Liver (tissue), 10 donors: ENCODE measurements at places on chromosomes 7 and 10. TPM values are rescaled to one million over a fixed set of nuclear protein-coding genes. Genes with fewer than 3 reads are reported as not detected.

ACSM6 gene
- total RNA-seq: not detected

DNA sequence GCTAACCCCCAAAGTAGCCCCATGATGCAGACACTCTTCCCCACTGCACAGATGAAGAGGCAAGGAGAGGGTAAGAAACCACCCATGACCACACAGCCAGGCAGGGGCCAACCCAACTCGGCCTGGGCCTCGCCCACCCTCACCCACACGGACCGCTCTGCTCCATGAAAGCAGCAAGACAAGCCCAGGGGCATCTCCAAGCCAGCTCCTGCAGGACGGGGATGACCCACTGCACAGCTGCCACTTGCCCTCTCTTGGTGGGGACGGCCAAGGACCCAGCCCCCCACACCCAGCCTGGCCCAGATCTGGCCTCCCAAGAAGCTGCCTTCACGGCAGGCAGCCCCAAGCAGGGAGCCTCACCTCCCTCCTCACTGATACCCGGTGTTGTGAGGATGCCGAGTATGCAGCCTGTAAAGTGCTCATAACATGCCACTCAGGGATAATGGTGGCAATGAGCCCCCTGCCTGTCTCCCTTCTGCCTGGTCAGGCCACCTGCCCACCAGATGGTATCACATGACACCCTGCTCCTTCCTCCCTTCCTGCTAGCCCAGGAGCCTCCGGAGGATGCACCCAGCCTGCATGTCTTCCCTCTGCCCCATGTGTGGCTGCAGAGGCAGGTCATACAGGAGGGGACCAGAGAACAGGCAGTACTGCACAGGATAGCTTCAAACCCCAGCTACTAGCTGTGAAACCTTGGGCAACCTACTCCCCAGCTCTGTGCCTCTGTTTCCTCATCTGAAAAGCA lies 23.3 kb downstream of the OGDHL start:
- no peak for DNase-seq

DNA sequence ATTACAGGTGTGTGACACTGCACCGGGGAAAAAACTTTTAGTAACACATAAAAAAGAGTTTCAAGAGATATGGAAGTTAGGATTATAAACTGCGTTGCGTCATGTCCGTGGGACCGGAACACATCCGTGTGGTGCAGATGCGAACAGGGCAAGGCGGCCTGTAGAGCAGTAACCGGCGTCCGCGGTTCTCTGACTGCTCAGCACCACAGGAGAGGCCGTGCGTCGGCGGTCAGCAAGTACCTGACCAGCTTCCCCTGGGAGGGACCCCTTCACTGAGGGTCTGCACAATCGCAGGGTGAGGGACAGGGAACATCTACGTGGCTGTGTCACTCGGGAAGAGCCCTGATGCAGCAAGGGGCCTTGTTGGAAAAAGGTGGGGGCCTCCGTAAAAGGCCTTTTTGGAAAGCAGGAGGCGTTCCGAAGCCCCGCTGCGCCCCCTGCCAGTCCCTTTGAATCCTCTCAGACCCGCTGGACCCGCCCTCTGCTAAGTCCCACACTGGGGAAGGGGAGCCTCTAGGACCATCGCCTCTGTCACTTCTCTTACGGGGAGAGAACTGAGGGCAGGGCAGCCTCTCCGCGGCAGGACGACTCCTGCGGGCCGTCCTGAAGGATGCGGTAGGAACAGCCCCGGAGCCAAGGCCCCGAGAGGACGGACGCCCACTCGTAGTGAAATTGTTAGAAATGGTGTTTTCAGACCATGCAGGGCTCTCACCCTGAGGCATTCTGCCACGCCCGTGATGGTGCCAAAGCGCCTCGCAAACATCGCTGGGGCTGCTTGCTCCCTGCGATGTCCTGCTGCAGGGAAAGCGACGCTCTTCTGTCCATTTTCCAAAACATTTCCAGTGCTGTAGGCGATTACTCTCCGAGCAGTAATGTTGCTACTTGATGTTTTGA lies 771.6 kb upstream of the COBL start:
- DNase-seq: no peak

TRIM50 gene
- 0.14 TPM for total RNA-seq

DNA sequence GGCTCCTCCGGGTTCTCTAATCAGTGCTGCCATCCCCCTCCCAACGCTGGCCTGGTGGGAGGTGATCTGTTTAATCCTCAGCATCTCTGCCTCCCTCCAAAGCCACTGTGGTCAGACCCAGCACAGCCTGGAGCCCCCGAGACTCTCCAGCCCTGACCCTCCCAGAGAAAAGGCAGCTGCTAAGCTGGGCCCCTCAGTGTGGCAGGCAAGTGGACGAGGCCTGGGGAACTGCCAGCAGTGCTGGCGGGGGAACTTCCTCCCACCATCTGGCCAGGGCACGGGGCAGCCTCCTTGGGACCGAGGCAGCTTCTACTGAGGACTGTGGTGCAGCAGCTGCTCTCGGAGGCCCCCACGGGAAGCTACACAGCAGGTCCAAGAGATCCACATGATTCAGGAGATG lies 51.1 kb downstream of the DPYSL4 start:
- no peak for DNase-seq

OLAH gene
- 0.42 TPM for total RNA-seq

DNA sequence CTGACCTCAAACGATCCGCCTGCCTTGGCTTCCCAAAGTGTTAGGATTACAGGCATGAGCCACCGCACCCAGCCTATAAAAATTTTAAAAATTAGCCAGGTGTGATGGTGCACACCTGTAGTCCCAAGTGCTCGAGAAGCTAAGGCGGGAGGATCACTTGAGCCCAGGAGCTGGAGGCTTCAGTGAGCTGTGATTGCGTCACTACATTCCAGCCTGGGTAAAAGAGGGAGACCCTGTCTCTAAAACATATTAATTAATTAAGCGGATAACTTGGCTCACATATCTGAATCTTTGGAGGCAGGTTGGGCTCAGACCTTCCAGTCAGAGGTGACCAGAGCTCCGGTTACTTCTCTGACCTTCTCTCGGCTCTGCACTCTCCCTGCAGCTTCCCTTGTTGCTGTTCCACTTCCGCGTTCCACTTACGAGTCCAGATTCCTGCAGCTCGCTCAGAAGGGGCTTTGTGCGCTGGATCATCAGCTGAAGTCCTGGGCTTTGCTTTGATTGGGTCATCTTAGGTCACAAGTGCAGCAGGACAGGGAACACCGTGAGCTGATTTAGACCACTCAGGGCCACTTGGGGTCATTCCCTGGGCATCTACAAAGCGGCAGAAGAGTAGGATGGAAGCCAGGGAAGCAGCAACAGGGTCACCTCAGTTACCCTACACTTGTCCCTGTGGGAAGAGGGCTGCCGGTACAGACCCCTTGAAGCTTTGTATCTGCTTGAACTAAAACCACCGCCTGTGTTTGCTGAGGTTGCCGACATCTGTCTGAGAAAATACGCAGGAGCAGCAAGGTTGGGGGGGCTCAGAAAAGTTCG lies 2.0 kb upstream of the ARPC1B start:
- DNase-seq: no peak

GRCh38 chr7:22338877-22339276 lies 18.1 kb downstream of the RAPGEF5 start:
- DNase-seq: no peak

AGK gene
- total RNA-seq: 10.2 TPM

DNA sequence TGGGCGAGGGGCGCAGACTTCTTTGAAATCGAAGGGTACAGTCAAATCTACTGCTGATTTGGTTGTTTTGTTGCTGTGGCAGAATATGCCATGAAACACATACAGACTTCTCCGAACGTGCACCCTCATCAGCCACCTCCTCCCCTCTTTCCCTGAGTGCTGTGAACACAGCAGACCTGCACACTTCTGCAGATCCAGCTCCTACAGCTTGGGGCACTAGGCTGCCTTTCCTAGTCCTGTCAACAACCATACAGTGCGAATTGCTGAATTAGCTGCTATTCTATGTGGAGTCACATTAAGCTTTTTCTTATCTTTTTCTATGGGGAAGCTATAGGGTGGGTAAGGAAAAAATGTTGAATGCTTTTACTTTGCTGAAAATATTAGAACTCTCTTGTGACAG lies 57.5 kb downstream of the COL17A1 start:
- no peak for DNase-seq

SLC26A3 gene
- under 0.01 TPM for total RNA-seq

ZNF736 gene
- total RNA-seq: 9.5 TPM
